Dorsolateral prefrontal cortex (tissue), 122 donors: ENCODE measurements at places on chromosomes 5 and 9.

DNA sequence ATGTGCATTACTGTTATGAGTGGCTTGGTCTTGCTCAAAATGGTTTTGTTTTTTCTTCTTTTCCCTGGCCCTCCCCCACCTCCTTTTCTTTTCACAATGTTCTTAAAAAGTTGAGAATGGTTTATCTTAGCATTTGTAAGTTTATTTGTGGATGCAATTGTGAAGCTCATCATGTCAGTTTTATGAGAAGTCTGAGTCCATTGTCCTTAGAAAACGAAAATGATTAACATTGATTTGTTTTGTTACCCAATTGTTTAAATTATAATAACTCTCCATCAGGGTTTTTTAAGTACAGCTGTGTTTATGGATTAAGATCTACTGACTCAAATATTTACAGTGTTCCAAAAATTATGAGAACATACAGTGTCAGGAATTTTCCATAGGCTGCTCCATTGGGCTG is 511.3 kb upstream of the PAPPA start:
- no peak for DNase-seq

GRCh38 chr5:142878111-142878510 is 107.9 kb downstream of the ARHGAP26 start:
- no peak for DNase-seq

GRCh38 chr9:117715411-117715989 is 11.3 kb downstream of the TLR4 start:
- DNase-seq = no peak

- no peak for DNase-seq
These were observed 34.7 kb downstream of the GABRP start for GRCh38 chr5:170818232-170818631.

DNA sequence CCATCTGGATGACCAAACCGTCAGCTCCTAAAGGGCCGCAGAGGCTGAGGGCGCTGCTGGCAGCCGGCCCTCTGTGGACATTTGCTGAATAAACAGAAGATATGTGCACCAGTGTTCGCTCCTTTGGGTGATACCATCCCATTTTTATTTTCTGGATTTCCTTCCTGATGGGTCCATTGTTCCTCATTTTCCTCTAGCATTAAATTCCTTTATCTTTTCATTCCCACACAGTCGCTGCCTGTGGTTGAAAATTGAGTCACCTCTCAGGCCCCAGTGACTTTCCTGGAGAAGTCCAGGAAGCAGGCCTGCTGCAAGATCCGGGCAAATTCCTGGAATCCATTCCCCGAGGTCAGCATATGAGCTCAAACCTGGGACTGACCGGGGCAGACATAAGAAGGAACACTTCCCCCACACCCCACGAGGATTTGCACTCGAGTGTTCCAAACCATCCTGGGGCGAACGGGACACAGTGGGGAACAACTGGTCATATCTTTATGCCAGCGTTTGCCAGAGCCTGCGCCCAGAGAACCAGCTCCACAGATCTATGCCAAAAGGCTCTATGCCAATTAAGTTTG is 86.7 kb upstream of the PCA3 start:
- DNase-seq = no peak

GRCh38 chr5:16750445-16750844 is 133.6 kb upstream of the RETREG1 start:
- no peak for DNase-seq

GRCh38 chr5:167694325-167695147 is 596.9 kb upstream of the WWC1 start:
- no peak for DNase-seq
